CD8-positive, alpha-beta memory T cell (primary cell): ENCODE measurements at places on chromosomes 2 and 18.

DNA sequence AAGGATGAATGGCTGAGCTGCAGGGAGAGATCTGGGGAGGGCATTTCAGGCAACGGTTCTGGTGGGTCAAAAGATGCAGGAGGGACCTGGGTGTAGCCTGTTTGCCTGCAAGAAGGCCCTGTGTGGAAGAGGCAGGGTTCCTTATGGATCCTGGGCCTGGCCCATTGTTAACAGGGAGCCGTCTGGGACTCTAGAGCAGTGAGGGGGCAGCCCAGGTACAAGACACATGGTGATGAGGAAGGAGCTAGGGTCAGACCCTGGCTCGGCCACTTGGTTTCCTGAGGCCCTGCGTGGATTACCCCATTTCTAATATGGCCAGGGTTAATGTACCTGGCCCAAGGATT, 124.9 kb downstream of the GLI2 start:
- H3K27ac ChIP-seq: no peak overlapping the region
- H3K36me3 ChIP-seq: no peaks in the 10 kb centered on the region
- no peak overlapping the region for H3K4me3 ChIP-seq
- H3K27me3 ChIP-seq: no peaks in the 10 kb centered on the region
- no peak for DNase-seq

- H3K4me1 ChIP-seq: no peaks in the 10 kb centered on the region
- no peaks in the 10 kb centered on the region for H3K36me3 ChIP-seq
- DNase-seq: no peak
- H3K4me3 ChIP-seq: no peak overlapping the region
Observed at GRCh38 chr2:239892441-239893235, 132.5 kb downstream of the NDUFA10 start.

GRCh38 chr2:181319286-181319685, 137.9 kb upstream of the ITGA4 start:
- no peaks in the 10 kb centered on the region for H3K36me3 ChIP-seq
- H3K27me3 ChIP-seq: no peaks in the 10 kb centered on the region
- H3K4me3 ChIP-seq: no peak overlapping the region
- no peaks in the 10 kb centered on the region for H3K4me1 ChIP-seq
- H3K27ac ChIP-seq: no peak overlapping the region

DNA sequence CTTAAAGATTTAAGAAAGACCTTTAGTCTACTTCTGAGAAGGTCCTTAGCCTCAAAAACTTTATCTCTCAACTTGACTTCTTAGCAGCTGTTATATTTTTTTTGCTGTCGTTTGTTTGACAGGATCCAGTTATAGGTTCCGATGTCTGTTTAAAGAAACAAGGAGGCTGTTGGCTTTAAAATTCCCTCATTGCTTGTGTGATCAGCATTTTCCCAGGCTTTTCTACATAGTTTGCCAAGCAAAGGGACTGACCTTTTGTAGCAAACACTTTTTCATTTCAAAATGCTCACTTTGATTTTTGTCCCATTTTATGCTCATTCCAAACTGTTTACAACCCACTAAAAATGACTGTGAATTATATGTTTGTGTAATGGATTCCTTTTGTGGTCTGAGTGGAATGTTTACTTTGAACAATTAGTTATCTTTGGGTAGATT, 394.9 kb downstream of the ARHGAP15 start:
- no peak overlapping the region for H3K27ac ChIP-seq
- no peaks in the 10 kb centered on the region for H3K27me3 ChIP-seq
- H3K4me1 ChIP-seq: peaks cover 21% of the 10 kb centered on the region
- no peak overlapping the region for H3K4me3 ChIP-seq

DNA sequence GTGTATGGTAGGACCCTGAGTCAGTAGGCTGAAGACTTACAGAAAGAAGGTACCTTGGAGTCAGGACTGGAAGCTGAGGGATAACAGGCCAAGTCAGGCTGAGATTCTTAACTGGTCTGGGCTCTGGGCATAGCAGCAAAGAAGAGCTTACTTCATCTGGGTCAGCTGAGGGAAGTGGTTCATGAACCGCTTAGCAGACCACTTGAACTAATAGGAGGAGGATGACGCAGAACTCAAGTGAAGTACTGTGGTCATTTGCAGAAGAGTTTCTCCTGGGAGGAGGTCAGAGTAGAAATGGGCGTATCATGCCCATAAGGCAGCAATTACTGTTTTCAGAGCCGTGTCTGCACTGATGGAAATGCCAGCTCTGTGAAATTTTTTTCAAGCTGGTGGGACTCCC, 164.5 kb downstream of the LCLAT1 start:
- DNase-seq: no peak
- H3K27ac ChIP-seq: no peak overlapping the region
- no peaks in the 10 kb centered on the region for H3K4me1 ChIP-seq
- H3K27me3 ChIP-seq: no peaks in the 10 kb centered on the region
- no peak overlapping the region for H3K4me3 ChIP-seq
- no peaks in the 10 kb centered on the region for H3K36me3 ChIP-seq

DNA sequence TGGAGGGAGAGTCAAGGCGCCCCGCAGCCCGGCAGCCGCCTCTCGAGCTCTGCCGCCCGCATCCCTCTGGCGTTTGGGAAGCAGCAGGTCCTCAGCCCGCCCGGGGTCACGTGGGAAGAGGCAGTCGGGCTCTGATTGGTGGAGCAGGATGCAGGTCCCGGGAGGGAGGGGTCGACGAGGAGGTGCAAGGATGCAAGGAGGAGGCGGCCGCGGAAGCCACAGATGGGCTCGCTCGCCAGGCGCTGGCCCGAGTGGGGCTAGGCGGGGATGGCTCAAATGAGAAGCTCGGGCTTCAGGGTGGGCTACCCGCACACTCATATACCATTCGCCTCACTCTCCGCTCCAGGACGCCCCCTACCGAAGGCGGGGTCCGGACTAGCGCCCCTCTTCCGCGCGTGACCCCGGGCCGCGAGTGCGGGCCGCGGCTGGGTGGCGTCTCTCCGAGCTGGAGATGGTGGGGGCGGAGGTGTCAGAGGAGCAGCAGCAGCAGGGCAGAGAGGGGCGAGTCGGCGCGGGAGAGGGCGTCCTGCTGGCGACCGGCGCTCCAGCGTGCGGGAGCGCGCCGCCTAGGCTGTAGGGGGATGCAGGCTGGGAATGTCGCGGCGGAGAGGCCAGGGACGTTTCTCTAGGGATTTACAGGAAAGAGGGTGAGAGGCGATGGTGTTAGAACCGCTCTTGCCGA, at the start of gene TMEFF2:
Gene TMEFF2, minus strand, starts transcription at position 68 of the 682 bp plus-strand sequence. CDS start 409 bp downstream, outside the sequence.
- peaks cover 18% of the 10 kb centered on the region for H3K4me1 ChIP-seq
- H3K27ac ChIP-seq: no peak within 1 kb of the TSS
- H3K36me3 ChIP-seq: no peaks in the 10 kb centered on the region
- peak within 1 kb of the TSS; percentile 51 for H3K4me3 ChIP-seq

- H3K27ac ChIP-seq: no peak overlapping the region
- no peak for DNase-seq
- peaks cover 6% of the 10 kb centered on the region for H3K36me3 ChIP-seq
- peaks cover 9% of the 10 kb centered on the region for H3K4me1 ChIP-seq
Observed at GRCh38 chr18:8626414-8627106, 17.3 kb downstream of the RAB12 start.

GRCh38 chr18:38792731-38793130, 1227.1 kb upstream of the CELF4 start:
- no peak overlapping the region for H3K4me3 ChIP-seq
- DNase-seq: no peak

- no peaks in the 10 kb centered on the region for H3K27me3 ChIP-seq
- no peaks in the 10 kb centered on the region for H3K36me3 ChIP-seq
- no peak overlapping the region for H3K27ac ChIP-seq
Observed at GRCh38 chr2:26327291-26328272, 18.4 kb upstream of the SELENOI start.

DNA sequence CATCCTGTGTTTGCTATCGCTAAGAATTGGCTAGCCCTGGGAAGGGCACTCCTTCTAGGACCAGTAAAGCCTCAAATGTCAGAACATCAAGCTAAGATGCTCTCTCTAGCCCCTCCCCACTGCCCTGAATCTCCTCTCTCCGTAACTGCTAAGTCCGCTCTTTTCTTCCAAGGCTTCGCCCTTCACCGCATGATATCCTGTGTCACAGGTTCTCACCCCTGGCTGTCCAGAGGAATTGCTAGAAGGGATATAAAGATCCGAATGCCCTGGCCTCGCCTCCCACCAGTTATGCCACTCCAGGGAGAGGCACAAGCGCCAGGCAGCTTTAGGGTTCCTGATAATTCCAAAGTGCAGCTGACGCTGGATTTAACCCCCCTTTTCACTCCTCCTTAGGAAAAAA, 17.1 kb upstream of the GPR45 start:
- no peaks in the 10 kb centered on the region for H3K4me1 ChIP-seq
- no peak overlapping the region for H3K27ac ChIP-seq
- no peaks in the 10 kb centered on the region for H3K27me3 ChIP-seq

- no peak overlapping the region for H3K4me3 ChIP-seq
- no peaks in the 10 kb centered on the region for H3K27me3 ChIP-seq
Observed at GRCh38 chr18:52694804-52695203, 354.8 kb downstream of the DCC start.

- H3K4me3 ChIP-seq: no peak overlapping the region
- no peak overlapping the region for H3K27ac ChIP-seq
- no peaks in the 10 kb centered on the region for H3K4me1 ChIP-seq
Observed at GRCh38 chr2:46075848-46076247, 221.4 kb upstream of the EPAS1 start.

GRCh38 chr2:65548064-65548463, 115.7 kb upstream of the SPRED2 start:
- no peak overlapping the region for H3K4me3 ChIP-seq
- H3K4me1 ChIP-seq: no peaks in the 10 kb centered on the region
- no peaks in the 10 kb centered on the region for H3K27me3 ChIP-seq
- no peak for DNase-seq
- no peak overlapping the region for H3K27ac ChIP-seq

DNA sequence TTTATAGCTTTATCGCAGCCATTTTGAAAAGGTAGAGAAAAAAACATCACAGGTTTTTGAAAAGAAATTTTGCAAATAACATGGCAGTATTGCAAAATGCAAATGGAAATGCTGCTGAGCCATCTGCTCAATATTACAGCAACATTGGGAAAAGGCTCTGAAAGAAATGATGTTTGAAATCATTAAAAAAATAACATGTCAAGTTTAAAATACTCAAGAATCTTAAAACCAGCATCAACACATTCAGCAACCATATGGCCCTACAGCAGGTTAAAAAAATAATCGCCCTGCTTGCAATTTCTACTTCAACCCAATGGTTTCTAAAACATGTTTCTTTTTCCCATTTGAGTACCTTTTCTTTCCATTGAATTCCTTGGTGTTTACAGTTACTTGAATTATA, 289.4 kb downstream of the AFF3 start:
- no peaks in the 10 kb centered on the region for H3K27me3 ChIP-seq
- H3K4me3 ChIP-seq: no peak overlapping the region
- H3K4me1 ChIP-seq: no peaks in the 10 kb centered on the region
- no peak for DNase-seq
- H3K27ac ChIP-seq: no peak overlapping the region
- H3K36me3 ChIP-seq: no peaks in the 10 kb centered on the region

- no peak overlapping the region for H3K27ac ChIP-seq
- no peaks in the 10 kb centered on the region for H3K36me3 ChIP-seq
- H3K4me1 ChIP-seq: no peaks in the 10 kb centered on the region
- H3K27me3 ChIP-seq: no peaks in the 10 kb centered on the region
- no peak overlapping the region for H3K4me3 ChIP-seq
Observed at GRCh38 chr18:45628979-45629958, 14.0 kb downstream of the SLC14A2 start.

GRCh38 chr18:5295981-5296705, 617 bp upstream of the ZBTB14 start:
- peak overlapping the region; percentile 91 for H3K4me3 ChIP-seq
- peaks cover 29% of the 10 kb centered on the region for H3K4me1 ChIP-seq
- H3K27ac ChIP-seq: peak overlapping the region; percentile 87
- peak; percentile 95 for DNase-seq

DNA sequence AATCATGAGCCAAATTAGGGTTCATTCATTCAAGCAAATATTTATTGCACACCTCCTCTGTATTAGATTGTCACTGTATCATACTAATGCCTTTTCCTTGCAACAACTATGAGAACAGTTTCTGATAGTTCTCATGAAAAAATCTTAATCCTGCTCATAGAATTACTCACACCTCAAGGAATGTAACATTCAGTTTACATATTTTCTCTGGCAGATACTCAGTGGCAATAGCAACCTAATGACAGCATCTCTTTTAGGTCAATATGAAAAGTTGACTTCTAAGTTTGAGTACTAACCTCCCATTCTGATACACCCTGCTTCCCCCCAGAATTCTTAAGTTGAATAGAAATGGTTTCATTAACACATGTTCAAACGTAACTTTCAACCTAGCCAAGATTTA, 132.0 kb downstream of the VWC2L start:
- no peak overlapping the region for H3K4me3 ChIP-seq
- no peak overlapping the region for H3K27ac ChIP-seq
- H3K4me1 ChIP-seq: no peaks in the 10 kb centered on the region
- H3K27me3 ChIP-seq: no peaks in the 10 kb centered on the region

DNA sequence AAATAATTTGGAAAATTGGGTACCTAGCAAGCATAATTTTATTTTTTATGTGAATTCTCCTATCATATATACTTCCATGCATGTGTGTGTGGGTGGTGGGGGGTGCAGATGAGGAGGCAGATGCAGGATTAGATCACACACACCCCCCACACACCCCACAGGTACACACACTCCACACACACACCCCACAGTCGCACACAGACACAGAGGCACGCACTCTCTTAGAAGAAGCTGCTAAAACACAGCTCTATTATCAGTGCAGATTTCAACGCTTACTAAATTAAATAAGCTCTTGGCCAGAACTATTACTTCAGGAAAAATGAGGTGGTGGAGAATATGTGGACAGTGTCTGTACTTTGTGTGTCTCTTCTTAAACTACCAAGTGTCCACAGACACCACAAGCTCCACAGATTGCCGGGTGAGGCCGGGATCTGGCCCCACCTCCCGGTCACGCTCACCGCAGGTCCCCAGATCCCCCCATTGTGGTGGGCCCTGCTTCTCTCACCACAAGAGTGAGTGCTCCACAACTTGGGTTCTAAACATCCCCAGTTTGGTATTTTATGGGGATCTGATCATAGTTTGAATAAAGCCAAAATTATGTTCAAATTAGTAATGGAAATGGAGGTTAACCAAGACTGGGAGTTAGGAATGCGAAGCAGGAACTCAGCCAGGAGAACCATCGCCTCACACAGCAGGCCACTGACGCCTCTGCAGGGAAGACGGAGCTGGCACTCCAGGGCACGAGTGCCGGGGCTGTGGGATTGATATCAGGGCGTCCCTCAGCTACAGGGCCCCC, 102.1 kb downstream of the PXDN start:
- no peak overlapping the region for H3K27ac ChIP-seq
- no peaks in the 10 kb centered on the region for H3K27me3 ChIP-seq
- H3K36me3 ChIP-seq: no peaks in the 10 kb centered on the region
- H3K4me1 ChIP-seq: no peaks in the 10 kb centered on the region
- DNase-seq: no peak

DNA sequence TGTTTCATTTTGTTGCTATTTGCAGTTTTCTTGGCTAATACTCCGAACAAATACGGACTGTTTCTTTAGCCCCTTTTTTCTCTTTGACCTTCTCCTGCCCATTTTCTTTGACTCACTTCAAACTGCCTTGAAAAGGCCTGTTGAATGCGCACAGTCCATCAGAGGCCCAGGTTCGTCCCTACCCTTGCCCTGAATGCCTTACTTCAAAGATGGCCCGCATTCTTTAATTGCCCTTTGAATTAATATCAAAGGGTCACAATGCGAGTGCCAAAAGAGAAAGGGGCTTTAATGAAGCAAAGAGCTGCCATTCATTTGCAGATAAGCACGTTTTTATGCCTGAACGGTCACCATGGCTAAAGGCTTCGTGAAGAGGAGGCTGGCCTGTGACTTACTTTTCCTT, 29.7 kb downstream of the PAX3 start:
- no peaks in the 10 kb centered on the region for H3K4me1 ChIP-seq
- no peak overlapping the region for H3K4me3 ChIP-seq
- H3K36me3 ChIP-seq: no peaks in the 10 kb centered on the region
- DNase-seq: no peak
- no peak overlapping the region for H3K27ac ChIP-seq

GRCh38 chr2:24438106-24438505, 52.9 kb upstream of the NCOA1 start:
- no peaks in the 10 kb centered on the region for H3K4me1 ChIP-seq
- no peak overlapping the region for H3K27ac ChIP-seq
- no peaks in the 10 kb centered on the region for H3K27me3 ChIP-seq
